BJ (cell line): ENCODE measurements at places on chromosomes 1 and 21. TPM values are rescaled to one million over a fixed set of nuclear protein-coding genes. Genes with fewer than 3 reads are reported as not detected.

PTPRU gene
- polyA plus RNA-seq, result 12.8 and 19.8 TPM in 2 replicates

OR2T29 gene
- not detected in 2 replicates for polyA plus RNA-seq

S100A11 gene
- 1,269 and 1,278 TPM in 2 replicates for polyA plus RNA-seq

LCE1D gene
- polyA plus RNA-seq, result not detected in 2 replicates

SMCP gene
- polyA plus RNA-seq, result not detected in 2 replicates

LPAR3 gene
- polyA plus RNA-seq, result 0.05 TPM in 1 of 2 replicates, not detected in the other

FMO2 gene
- polyA plus RNA-seq, result 0.07 and 0.17 TPM in 2 replicates

PTGFR gene
- polyA plus RNA-seq, result 4.1 and 7.8 TPM in 2 replicates

WNT9A gene
- polyA plus RNA-seq, result 0.85 and 1.5 TPM in 2 replicates

NHLH1 gene
- polyA plus RNA-seq, result 0.13 and 0.20 TPM in 2 replicates

CNR2 gene
- not detected in 2 replicates for polyA plus RNA-seq

SPATA45 gene
- not detected in 2 replicates for polyA plus RNA-seq

TRAPPC10 gene
- polyA plus RNA-seq, result 24.5 and 31.4 TPM in 2 replicates

GPR153 gene
- 6.3 and 9.0 TPM in 2 replicates for polyA plus RNA-seq

EIF2D gene
- polyA plus RNA-seq, result 88.7 and 97.4 TPM in 2 replicates

TMEM167B gene
- 31.0 and 48.8 TPM in 2 replicates for polyA plus RNA-seq

PTPN22 gene
- 0.02 and 0.06 TPM in 2 replicates for polyA plus RNA-seq

CGN gene
- 0.05 TPM in 1 of 2 replicates, not detected in the other for polyA plus RNA-seq

PRRX1 gene
- 152 and 154 TPM in 2 replicates for polyA plus RNA-seq

LRRN2 gene
- polyA plus RNA-seq, result not detected in 2 replicates

GNG12 gene
- 99.6 and 190 TPM in 2 replicates for polyA plus RNA-seq

UBE4B gene
- polyA plus RNA-seq, result 18.2 and 19.4 TPM in 2 replicates

RPE65 gene
- polyA plus RNA-seq, result not detected in 2 replicates

LEFTY1 gene
- 0.09 and 0.10 TPM in 2 replicates for polyA plus RNA-seq

NPR1 gene
- 0.02 TPM in 1 of 2 replicates, not detected in the other for polyA plus RNA-seq

A3GALT2 gene
- not detected in 2 replicates for polyA plus RNA-seq

MAP3K21 gene
- polyA plus RNA-seq, result 0.10 and 0.13 TPM in 2 replicates

CELA3B gene
- polyA plus RNA-seq, result not detected in 2 replicates

ERG gene
- not detected in 2 replicates for polyA plus RNA-seq

UMODL1 gene
- polyA plus RNA-seq, result 0.04 TPM in 1 of 2 replicates, not detected in the other

SHC1 gene
- polyA plus RNA-seq, result 455 and 653 TPM in 2 replicates

CCDC30 gene
- polyA plus RNA-seq, result 0.26 and 0.38 TPM in 2 replicates

MYOG gene
- not detected in 2 replicates for polyA plus RNA-seq

LCE6A gene
- not detected in 2 replicates for polyA plus RNA-seq

UBASH3A gene
- polyA plus RNA-seq, result not detected in 2 replicates

BATF3 gene
- 1.5 and 1.7 TPM in 2 replicates for polyA plus RNA-seq

ESRRG gene
- polyA plus RNA-seq, result 0.05 TPM in 1 of 2 replicates, not detected in the other

HEYL gene
- 0.16 and 0.50 TPM in 2 replicates for polyA plus RNA-seq

CRYAA gene
- not detected in 2 replicates for polyA plus RNA-seq

PCNT gene
- polyA plus RNA-seq, result 8.2 and 11.0 TPM in 2 replicates

MFAP2 gene
- 69.7 and 115 TPM in 2 replicates for polyA plus RNA-seq

LCE1E gene
- not detected in 2 replicates for polyA plus RNA-seq

NOS1AP gene
- 0.39 and 0.50 TPM in 2 replicates for polyA plus RNA-seq

C1orf87 gene
- polyA plus RNA-seq, result not detected in 2 replicates

CA6 gene
- polyA plus RNA-seq, result not detected in 2 replicates

TNFRSF18 gene
- 0.40 TPM in 1 of 2 replicates, not detected in the other for polyA plus RNA-seq
